ENCODE measurements at places on chromosomes 16 and 17.

GRCh38 chr16:84084570-84085270 is 32.0 kb downstream of the MBTPS1 start:
- DNase-seq: peak; percentile 73

DNA sequence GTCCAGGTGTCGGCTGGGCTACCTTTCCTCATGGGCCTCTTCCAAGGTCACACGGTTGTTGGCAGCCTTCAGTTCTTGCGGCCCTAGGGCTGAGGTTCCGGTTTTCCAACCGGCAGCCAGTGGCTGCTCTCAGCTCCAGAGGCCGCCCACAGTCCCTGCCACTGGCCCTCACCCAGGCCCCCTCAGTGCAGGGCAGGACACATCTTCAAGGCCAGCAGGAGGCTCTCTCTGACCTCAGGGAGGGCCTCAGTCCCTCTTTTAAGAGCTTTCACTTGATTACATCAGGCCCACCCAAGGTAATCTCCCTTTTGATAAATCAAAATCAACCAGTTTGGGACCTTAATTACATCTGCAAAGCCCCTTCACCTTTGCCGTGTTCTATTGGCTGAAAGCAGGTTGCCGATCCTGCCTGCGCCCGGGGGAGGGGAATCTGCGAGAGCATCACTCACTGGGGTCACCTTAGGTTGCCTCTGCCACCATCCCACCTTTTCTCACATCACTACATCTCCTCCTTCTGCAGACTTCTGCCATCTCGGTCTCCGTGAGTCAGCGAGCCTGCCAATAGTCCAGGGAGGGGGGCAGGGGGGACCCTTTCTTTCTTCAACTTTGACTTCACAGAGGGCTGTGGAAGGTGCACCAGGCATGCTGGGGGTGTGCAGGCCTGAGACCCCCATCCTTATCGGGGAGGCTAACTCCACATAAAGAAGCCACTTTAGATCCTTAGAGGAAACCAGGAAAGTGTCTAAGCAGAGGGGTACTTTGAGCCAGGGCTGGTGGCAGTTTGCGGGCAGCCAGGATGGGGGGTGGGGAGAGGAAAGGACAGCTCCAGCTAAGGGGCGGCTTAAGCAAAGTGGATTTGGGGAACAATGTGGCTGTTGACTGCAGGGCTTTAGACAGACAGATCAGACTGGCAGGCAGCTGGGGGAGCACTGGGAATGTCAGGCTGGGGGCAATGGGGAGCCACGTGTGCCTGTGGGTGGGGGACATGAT is 28.8 kb upstream of the NXPH3 start:
- no peak for DNase-seq

GRCh38 chr16:27361987-27362386 is 40.0 kb upstream of the IL21R start:
- DNase-seq: no peak

- no peak for DNase-seq
These were observed 14.8 kb downstream of the HDAC5 start for GRCh38 chr17:44108440-44109311.

GRCh38 chr17:16912021-16912962 is 59.6 kb downstream of the TNFRSF13B start:
- DNase-seq: no peak

DNA sequence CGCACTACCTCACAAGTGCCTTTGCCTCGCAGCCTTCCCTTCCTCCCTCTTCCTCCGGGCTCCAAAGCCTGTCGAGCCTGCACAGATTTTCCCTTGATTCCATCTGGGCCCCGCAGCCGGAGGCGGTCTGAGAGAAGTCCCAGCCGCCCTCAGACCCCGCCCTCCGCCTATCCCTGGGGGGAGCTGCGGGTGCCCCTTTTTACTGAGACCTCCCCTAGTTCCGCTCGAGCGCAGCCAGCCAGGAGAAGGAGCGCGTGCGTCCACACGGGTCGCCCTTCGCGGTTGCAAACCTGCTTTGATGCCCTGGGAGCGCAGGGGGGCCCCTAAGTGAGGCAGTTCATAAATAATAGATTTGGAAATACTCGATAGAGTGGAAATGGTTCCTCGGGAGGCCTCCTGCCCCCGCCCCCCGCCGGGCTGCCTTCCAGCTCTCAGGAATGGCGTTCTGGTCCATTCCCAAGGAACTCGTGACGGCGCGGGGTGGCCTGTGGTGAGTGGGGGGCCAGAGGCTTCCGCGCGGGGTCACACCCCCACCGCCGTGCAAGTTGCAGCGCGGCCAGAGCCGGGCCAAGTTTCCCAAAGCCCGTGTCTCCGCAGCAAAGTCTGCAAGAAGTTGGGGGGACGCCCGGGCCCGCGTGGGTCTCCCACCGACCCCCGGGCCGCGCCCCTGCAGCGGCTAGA is 610 bp downstream of the C16orf74 start:
- no peak for DNase-seq

DNA sequence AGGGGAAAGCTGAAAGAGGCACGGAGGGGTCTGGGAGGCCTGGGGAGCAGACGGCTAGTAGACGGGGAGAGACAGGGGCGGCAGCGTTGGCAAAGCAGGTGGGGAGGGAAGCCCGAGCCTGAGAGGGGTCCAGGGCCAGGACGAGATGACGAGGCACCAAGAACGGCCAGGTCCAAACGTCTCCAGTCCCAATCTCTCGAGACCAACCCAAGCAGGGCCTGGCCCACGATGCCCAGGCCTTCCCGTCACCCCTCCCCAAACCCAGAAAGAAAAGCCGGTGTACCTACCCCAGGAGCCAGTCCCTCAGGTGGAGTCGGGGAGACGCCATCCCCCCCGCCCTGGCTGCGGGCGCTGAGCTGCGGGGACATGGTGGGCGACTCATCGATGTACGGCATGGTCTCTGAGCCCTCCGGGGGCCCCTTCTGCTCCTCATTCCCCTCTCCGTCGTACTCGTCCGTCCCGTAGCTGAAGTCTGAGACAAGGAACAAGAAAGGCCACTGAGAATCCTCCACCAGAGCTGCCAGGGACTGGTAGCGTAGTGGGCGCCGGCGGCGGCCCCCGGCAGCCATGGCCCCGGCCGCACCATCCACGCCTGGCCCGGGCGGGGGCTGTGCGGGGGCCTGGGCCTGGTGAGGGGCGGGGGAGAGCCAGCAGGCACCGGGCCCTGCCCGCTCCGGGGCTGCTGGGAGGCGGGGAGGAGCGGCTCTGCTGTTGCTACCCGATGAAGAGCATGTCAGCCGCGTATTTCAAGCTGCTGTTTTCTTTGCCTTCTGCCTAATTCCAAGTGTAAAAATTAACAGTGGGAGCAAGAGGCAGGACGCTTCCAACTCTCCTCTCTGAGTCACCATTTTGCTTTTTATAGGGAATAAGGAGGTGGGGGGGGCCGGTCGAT is 54.6 kb downstream of the ABR start:
- no peak for DNase-seq

- no peak for DNase-seq
These were observed 14.9 kb upstream of the TEX2 start for GRCh38 chr17:64277831-64278562.

GRCh38 chr16:5595849-5596248 is 498.3 kb upstream of the EEF2KMT start:
- DNase-seq: no peak

- DNase-seq: no peak
These were observed 243.5 kb downstream of the FOXL1 start for GRCh38 chr16:86821895-86822294.

GRCh38 chr17:71378036-71378435 is 742.8 kb upstream of the SOX9 start:
- no peak for DNase-seq

GRCh38 chr17:41975099-41976083 is 8.8 kb downstream of the CNP start:
- DNase-seq: no peak

- DNase-seq: no peak
These were observed 34.9 kb downstream of the PECAM1 start for GRCh38 chr17:64355536-64356303.

- DNase-seq: no peak
These were observed 190.2 kb upstream of the CDH11 start for GRCh38 chr16:65312071-65312470.

DNA sequence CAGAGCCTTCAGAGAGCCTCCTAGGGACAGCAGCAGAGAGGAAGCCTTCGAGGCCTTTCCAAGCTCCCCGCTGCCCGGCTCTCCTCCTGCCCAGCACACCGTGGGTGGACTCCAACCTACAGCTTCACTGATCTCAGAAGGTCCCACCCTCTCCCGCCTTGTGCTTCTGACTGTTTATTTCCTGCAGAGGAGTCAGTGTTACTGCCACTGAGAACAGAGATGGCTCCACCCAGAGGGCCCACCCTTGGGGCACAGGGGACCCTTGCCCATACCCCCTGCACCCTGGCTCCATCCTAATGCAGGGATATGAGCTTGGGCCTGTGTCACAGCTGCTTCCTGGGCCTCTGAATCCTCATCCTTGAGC is 52.8 kb upstream of the TOB1 start:
- peak; percentile 40 for DNase-seq

DNA sequence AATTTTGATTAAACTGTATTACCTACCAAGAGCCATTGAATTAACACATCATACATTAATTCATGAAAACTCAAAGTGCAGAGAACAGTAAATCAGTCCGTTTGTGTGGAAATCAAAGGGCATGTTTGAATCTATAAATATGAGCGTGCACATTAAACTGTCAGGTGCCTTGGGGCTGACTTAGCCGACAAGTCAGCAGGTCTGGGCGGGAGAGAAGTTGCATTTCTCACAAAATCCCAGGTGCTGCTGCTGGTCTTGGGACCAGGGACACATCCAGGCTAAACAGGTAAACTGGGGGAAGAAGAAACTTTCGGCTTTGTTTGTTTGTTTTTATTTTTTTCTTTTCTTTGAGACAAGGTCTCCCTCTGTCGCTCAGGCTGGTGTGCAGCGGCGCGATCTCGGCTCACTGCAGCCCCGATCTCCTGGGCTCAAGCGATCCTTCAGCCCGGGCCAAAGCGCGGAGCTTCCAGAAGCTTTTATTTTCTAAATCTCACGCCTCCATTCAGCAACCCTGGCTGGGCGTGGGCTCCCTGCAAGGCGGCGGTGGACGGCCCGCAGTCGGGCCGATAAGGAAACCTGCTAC is 213.9 kb downstream of the MRTFB start:
- no peak for DNase-seq

DNA sequence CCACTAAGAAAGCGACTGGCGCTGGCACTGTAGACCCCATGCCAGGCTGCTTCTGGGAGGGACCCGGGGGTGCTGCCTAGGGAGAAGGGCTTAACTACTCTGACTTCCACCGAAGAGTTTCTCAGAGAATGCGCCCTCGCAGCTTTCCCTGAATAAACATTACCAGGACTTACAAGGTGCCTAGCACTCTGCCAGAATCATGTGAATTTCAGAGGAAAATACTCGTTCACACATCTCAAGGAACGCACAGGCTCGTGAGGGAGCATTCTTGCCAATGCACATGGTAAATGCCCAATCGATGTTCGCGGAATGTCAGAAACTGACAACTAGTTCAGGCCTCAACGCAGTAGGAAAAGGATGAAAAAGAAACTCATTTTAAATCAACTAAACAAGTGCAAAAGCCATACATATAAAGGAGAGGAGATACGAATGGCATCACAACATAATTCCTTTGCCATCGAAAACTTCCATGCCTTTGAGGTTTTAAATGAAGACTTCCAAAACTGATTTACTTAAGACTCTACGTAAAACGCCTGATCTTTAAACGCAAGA is 999 bp downstream of the CMC2 start:
- DNase-seq: no peak

DNA sequence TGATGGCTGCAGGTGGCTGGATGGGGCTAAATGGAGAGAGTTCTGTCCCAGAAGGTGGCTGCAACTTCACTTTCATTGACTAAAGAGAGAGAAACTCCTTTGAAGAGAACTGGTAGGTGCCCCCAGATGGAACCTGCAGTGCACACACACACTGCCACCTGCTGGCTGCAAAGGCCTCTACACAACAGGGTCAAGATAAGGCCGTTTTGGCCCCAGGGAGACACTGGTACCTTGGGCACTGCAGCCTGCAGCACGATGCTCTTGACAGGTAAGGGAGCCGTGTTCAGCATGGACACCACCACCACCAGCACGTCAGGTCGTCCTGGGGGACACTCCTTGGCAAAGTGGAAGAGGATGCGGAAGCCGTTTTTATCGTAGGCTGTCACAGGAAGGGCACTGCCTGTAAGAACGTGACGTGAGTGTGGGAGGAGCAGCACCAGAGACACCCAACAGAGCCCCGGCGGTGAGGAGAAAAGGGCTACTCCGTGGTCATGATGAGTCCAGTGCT is 22.7 kb downstream of the GGA3 start:
- peak; percentile 70 for DNase-seq

GRCh38 chr17:30780343-30780742 is 44.1 kb downstream of the CRLF3 start:
- peak; percentile 34 for DNase-seq

DNA sequence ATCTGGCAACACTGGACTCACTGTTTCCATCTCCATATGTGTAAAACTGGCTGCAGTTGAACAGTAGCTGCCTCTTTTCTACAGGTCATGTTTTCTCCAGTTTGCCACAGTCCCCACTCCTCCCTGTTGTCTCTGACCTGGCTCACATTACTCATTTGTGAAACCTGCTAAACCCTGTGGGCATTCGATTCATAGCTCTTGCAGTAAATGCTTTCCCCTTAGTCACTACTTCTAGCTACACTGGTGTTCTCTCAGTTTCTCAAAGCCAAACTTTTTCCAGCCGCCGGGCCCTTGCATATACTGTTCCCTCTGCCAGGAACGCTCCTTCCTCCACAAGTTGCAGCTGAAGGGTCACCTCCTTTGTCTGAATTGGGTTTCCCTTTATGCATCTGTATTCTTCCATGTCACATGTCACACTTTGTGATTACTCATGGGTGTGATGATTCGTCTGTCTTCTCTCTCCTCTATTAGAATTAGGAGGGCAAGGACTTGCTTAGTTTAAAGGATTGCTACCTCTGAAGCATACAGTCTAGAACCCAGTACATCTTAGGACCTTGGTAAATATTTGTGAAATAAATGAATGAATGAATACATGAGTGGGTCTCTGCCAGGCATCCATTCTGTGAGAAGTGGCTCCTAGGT is 15.0 kb upstream of the MT4 start:
- no peak for DNase-seq

DNA sequence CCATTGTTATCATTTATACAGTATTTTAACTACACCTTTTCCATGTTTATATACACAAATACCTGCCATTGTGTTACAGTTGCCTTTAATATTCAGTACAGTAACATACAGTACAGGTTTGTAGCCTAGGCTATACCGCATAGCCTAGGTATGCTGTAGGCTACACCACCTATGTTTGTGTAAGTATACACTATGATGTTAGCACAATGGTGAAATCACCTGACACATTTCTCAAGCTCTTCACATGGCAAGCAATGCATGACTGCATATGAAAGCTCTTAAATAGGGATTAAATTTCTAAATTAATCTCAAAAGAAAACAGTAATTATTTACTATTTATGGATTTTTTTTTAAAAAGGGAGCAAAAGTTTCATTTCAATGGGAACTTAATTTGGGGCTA is 12.0 kb downstream of the LRRC37B start:
- DNase-seq: no peak

- DNase-seq: no peak
These were observed 59.8 kb downstream of the BANP start for GRCh38 chr16:88010968-88011483.

All from stimulated activated CD4-positive, alpha-beta T cell treated with anti-CD3 and anti-CD28 coated beads, Interleukin-4, amount 100 ng/mL, for 24 hours (primary cell).